ENCODE measurements at places on chromosomes 4 and X.

DNA sequence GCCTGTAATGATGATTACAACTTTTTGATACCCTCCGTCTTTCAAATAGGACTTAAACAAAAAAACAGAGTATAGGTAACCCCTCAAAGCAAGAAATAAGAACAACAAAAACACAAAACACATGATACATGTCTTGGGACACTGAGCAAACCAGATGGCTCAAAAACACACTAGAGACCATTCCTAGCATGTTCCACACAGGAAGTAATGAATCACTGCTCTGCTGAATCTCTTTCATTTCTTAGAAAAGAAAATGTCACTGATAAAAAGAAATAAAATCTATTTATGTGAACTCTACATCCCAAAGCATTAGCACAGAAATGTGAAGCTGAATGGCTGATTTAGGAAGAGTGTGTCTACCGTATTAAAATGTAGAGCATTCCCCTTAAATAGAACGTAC is 134.5 kb upstream of the IL15 start:
- DNase-seq = no peak

GRCh38 chr4:107432451-107432850 is 287.6 kb downstream of the PAPSS1 start:
- no peak for DNase-seq

DNA sequence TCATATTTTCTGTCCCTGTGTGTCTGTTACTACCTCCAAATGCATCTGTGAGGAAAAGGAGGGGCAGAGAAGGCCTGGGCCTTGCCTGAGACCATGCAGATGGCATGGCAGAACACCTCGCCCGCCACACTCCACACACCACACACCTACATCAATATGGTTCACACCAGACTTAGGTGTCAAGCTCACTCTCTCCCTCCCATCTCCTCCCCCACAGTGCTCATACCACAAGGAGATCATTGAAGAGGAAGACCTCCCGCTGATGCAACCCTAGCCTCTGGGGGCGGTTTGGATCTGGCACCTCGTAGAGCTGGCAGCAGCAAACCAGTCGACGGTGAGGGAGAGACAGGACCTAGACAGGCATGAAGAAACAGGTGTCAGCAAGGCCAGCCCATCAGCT is 16.6 kb upstream of the KDM5C start:
- no peak for DNase-seq

DNA sequence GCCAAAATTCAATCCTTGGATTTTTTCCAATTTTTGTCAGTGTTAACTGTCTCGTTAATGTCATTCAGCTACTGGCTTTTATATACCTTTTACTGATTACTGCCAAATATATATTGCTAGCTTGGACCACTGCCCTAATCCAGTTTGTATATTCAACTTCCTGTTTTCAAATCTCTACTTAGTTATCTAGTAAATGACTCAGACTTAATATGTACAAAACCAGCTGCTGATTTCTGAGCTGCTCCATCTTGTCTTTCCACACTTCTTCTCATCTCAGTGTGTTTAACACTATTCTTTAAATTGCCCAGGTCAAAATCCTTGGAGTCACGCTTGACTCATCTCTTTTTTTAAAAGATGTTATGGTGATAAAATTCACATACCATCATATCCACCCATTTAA is 1196.7 kb downstream of the RAPGEF2 start:
- no peak for DNase-seq

GRCh38 chr4:37317104-37317643 is 72.6 kb downstream of the NWD2 start:
- DNase-seq = no peak

DNA sequence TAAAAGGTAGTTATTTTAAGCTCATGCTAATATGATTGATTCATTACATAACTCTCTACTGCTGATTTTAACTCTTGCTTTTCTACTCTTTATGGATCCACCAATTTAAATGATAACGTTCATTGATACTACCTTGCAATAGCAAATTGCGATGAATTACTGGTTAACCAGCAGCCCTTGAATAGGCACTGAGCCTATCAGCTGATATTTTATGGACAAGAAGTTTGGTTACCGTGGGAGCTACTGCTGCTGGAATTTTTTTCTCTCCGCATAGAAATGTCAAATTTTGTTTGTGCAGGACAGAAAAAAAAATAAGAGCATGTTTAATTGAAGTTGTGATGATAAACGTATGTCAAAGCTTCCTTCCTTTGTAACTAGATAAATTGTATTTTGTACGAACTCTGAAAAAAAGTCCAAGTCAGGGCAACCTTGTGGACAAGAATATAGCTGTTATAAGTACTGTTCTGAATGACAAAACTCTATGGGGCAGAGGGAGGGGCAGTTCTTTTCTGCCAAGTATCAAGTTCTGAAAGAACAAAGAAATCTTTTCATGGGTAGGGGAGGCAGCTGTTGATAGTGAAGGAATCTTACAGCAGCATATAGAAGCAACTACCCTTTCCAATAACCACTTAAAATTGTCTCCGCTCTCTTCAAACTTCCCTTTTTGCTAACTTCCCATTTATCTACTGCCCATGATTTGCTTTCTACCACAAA is 434.9 kb upstream of the PABPC4L start:
- DNase-seq = no peak

GRCh38 chr4:100269446-100269845 is 79.2 kb upstream of the DDIT4L start:
- no peak for DNase-seq

GRCh38 chrX:48934581-48935300 is 15.9 kb upstream of the PIM2 start:
- no peak for DNase-seq

GRCh38 chr4:138405466-138405891 is 163.3 kb upstream of the SLC7A11 start:
- no peak for DNase-seq

Measured in activated T-helper 9 cell treated with anti-CD3 and anti-CD28 coated beads, Interleukin-2, amount 50 U/mL, for 16 hours (primary cell).